ENCODE measurements at places on chromosomes 11 and 22.

DNA sequence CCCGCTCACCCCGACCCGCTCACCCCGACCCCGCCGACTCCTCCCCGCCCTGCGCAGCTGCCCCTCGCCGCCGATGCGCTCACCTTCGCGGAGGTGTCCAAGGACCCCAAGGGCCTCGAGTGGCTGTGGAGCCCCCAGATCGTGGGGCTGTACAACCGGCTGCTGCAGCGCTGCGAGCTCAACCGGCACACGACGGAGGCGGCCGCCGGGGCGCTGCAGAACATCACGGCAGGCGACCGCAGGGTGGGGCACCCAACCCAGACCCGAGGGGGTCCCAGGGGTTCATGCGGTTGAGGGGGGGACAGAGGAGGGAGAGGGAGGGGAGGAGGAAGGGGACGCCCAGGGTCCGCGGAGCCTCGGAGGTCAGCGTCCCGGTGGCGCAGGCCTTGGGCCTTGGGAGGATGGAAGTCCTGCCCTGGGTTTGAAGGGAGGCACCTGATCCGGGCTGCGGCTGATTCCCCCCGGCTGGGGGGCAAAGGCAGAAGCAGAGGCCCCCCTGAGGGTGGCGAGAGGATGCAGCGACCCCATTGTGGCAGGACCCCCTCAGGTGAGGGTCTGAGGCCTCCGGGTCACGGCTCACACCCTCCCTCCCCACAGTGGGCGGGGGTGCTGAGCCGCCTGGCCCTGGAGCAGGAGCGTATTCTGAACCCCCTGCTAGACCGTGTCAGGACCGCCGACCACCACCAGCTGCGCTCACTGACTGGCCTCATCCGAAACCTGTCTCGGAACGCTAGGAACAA, 9.2 kb downstream of the PKP3 start:
- DNase-seq = no peak

- DNase-seq = no peak
Measured at GRCh38 chr22:47168900-47169800, 406.7 kb downstream of the TBC1D22A start.

DNA sequence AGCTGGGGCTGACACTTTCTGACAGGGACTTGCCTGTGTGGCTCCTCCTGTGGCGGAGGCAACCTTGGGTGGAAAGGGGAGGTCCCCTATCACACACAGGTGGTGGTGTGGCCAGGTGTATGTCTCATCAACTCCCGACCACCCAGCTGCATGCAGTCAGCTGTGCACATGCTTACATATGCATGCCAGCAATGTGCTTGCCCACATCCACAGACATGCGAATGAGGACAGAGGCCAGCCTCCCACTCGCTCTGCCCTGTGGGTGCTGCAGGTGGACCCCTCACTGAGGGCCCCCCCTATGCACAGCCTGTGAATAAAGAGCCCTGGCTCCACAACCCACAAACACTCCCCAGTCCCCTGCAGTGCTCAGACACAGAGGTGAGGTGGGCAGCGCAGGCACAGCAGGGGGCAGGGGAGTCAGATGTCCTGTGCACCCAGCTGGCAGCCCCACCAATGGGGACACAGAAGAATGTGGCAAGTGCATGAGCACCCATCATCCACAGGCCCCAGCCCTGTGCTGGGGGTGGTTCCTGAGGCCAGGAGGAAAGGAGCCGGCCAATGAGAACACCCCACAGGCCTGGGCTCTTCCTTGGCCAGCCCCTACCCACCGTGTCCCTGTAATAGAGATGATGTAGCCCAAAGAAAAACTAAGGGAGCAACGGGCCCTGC, 9.5 kb downstream of the GNB1L start:
- no peak for DNase-seq

GRCh38 chr11:103671143-103671651, 365.2 kb upstream of the DDI1 start:
- no peak for DNase-seq

- DNase-seq = peak; percentile 66
Measured at GRCh38 chr11:45233121-45233803, 52.9 kb downstream of the SYT13 start.

DNA sequence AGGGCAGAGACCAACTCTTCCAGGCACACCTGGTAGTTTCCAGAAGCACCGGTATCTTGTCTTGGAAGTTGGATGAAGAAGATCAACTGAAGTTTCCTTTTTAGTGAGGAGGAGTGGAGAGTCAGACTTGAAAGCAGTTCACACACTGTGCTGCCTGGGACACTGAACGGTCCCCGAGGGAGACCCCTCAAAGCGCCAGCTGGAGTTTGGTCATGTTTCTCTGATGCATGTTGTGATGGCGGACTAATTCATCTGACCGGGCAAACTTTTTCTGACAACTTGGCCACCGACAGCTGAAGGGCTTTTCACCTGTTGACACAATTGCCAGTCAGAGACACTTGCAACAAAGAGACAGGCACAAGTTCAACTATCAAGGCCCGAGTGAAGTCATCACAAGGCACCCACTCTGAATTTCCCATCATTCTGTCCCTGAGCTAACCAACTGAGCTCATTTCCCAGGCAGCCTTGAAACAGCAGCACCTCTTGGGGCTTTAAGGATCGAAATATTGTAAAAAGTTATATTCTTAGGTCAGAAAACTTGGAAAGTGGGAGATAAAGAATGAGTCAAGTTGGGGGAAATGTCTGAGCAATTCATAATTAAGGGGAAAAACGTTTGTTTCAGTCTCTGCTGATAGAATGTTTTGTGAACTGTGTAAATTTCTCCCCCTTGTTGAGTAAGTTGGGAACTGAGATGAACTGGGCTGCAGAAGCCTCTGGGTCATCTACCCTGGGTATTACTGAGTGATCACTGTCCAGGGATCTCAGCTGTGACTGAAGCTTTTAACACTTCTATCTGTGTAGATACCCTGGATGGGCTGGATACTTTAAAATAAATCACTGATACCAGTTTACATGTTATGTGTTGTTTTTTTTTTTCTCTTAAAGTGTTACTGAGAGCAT, 46.2 kb downstream of the WT1 start:
- peak; percentile 26 for DNase-seq

DNA sequence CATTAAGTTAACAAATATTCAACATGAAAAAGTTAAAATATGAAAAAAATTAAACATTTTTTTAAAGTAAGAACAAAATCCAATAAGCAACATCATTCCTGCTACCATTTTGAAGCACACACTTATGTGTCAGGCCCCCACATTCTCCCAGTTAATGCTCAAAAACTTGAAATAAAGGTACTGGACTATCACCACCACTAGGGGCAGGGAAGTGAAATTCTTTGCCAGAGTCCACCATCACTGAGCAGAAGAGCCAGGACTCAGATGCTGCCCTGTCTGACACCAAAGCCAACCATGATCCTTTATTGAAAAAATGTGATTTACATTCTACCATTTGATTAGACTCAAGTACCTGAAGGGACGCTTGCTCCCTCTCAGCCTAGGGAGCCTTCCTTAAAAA, 39.1 kb downstream of the PITPNB start:
- DNase-seq = peak; percentile 45
